Activated naive CD8-positive, alpha-beta T cell treated with anti-CD3 and anti-CD28 coated beads, Interleukin-2, amount 10 ng/mL, durations not matched to agents 7 days and 5 days (primary cell): ENCODE measurements at places on chromosomes 3 and 15.

DNA sequence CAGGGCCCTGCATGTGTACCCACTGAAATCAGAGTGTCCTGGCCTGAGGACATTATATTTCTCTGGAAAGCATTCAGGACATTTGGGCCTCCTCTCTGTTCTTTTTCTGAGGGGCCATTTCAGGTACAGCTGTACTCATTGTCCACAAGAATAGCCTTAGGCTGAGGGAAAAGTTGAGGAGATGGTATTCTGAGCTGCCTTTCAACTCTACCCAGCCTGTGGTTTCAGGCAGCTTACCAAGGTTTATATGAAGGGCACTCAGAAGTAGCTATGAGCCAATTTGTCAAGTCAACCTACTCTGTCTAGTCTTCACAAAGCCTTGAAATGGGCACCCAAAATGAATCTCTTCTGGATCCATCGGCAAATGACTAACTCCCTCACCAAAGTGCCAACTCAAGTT is 9.4 kb downstream of the ATP13A4 start:
- DNase-seq, result no peak

DNA sequence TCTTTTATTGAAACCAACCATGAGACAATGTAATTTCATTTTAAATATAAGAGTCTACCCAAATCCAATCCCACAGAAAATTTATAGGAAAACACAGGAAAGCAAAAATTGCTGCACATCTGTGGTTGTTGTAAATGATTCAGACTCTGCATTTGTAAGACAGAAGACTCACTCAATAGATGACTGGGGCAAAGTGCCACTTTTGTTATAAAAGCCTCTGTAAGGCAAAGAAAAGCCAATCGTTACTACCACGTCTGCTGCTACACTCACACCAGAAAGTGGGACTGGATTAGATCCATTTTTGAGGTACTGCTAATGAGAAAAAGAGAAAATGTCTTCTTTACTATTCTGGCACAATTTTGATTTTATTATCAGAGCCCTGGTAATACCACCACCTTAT is 74.9 kb downstream of the SEMA6D start:
- DNase-seq, result no peak

DNA sequence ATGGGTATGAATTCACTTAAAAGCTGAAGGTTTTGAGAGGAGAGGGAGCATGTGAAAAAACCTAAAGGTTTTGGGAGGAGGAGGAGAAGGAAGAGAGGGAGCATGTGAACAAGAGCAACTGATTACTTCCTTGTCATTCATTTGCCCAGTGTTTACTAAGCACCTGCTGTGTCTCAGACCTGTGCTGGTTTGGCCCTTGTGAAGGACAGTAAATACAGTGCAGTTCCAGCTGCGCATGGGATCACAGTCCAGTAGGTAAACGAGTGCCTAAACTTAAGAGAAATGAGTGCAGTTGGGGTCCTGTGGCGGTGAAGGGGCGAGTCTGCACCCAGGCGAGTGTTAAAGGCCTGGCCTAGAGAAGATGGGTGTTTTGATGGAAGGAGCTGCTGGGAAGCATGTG is 38.6 kb downstream of the IGF1R start:
- DNase-seq, result no peak

- no peak for DNase-seq
Measured at GRCh38 chr15:58087871-58088270, 22.4 kb upstream of the ALDH1A2 start.

DNA sequence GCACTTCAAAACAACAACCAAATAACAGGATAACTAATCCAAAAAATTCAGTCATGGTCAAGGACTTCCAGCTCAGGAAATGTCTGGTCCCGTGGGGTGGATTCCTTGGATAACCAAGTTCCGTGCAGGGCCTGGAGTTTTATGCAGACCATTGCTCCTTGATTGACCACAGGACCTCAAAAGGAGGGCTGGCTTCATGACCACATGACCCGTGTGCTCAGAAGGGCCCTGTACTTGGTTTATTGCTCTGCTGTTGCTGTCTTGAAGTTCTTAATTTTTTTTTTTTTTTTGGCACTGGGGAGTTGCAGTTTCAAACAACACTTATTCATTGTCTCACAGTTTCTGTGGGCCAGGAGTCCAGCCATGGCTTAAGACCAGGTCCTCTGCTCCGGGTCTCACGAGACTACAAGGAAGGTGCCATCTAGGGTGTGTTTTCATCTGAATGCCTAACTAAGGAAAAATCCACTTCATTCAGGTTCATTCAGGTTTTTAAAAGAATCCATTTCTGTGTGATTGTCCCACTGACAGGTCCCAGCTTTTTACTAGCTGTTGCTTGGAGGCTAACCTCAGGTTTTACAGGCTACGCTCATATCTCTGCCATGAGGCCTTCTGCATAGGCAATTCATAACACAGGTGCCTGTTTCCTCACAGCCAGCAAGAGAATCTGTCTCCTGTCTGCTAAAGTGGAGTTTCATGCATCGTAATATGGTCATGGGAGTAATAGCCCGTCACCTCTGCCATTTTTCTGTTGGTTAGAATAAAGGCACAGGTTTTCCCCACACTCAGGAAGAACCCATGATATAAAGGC is 65.3 kb downstream of the FLNB start:
- no peak for DNase-seq

DNA sequence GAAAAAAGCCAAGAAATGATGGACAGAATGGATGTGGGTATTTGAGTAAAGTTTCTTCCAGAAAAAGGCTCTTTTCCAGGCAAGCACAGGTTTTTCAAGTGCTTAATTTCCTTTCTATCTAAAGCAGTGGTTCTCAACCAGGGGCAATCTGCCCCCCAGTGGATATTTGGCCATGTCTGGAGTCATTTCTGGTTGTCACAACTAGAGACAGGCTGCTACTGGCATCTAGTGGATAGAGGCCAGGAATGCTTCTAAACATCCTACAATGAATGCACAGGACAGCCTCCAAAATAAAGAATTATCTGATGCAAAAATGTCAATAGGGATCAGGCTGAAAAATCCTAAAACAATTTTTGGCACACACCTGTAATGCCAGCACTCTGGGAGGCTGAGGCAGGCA is 23.9 kb downstream of the SEC22C start:
- no peak for DNase-seq

- DNase-seq, result peak; percentile 42
Measured at GRCh38 chr3:187616307-187616972, 53.8 kb downstream of the SST start.
